ENCODE measurements at places on chromosomes 2 and 18. TPM values are rescaled to one million over a fixed set of nuclear protein-coding genes. Genes with fewer than 3 reads are reported as not detected.

- H3K27ac ChIP-seq = peak overlapping the region; percentile 51
- H3K36me3 ChIP-seq = no peaks in the 10 kb centered on the region
- no peaks in the 10 kb centered on the region for H3K27me3 ChIP-seq
- no peak overlapping the region for H3K4me3 ChIP-seq
These were observed 56.3 kb downstream of the SH3RF3 start for GRCh38 chr2:109185338-109185737.

The EML6 gene
- 1.2 TPM for total RNA-seq

The DSC1 gene
- total RNA-seq = not detected

The ST8SIA3 gene
- total RNA-seq = 17.3 TPM

The ADRA2B gene
- 0.19 TPM for total RNA-seq

DNA sequence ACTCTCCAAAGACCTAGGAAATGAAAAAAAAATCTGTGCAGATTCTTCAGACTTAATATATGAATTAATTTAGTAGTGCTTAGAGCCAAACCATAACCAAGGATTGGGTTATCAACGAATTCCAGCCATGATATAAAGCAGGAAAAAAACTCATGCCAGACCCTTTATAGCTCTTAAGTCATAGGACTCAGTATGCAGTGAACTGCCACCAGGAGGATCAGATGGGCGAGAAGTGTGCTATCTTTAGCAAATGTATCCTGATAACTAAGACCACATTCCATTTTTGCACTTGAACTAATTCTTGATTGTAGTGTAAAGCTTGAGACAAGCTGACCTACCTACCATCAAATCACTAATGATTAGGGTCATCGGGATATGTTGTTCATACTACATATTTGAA lies 178.1 kb downstream of the IKZF2 start:
- no peaks in the 10 kb centered on the region for H3K27me3 ChIP-seq
- no peak for DNase-seq
- no peak overlapping the region for H3K27ac ChIP-seq
- H3K4me1 ChIP-seq = no peaks in the 10 kb centered on the region
- no peak overlapping the region for H3K4me3 ChIP-seq

GRCh38 chr2:170905864-170906263 lies 23.2 kb upstream of the GORASP2 start:
- H3K36me3 ChIP-seq = no peaks in the 10 kb centered on the region
- H3K4me3 ChIP-seq = no peak overlapping the region
- H3K27ac ChIP-seq = no peak overlapping the region
- no peaks in the 10 kb centered on the region for H3K4me1 ChIP-seq

- no peak for DNase-seq
- no peaks in the 10 kb centered on the region for H3K27me3 ChIP-seq
- no peak overlapping the region for H3K4me3 ChIP-seq
- H3K27ac ChIP-seq = no peak overlapping the region
- no peaks in the 10 kb centered on the region for H3K36me3 ChIP-seq
These were observed 4.6 kb downstream of the MAPRE2 start for GRCh38 chr18:35045806-35046205.

- no peaks in the 10 kb centered on the region for H3K36me3 ChIP-seq
- H3K4me1 ChIP-seq = peaks cover 16% of the 10 kb centered on the region
- H3K27me3 ChIP-seq = no peaks in the 10 kb centered on the region
- DNase-seq = no peak
- peak overlapping the region; percentile 100 for H3K27ac ChIP-seq
These were observed 2.1 kb downstream of the SLC39A10 start for GRCh38 chr2:195659114-195659513.

The MOB1A gene
- total RNA-seq = 41.0 TPM

DNA sequence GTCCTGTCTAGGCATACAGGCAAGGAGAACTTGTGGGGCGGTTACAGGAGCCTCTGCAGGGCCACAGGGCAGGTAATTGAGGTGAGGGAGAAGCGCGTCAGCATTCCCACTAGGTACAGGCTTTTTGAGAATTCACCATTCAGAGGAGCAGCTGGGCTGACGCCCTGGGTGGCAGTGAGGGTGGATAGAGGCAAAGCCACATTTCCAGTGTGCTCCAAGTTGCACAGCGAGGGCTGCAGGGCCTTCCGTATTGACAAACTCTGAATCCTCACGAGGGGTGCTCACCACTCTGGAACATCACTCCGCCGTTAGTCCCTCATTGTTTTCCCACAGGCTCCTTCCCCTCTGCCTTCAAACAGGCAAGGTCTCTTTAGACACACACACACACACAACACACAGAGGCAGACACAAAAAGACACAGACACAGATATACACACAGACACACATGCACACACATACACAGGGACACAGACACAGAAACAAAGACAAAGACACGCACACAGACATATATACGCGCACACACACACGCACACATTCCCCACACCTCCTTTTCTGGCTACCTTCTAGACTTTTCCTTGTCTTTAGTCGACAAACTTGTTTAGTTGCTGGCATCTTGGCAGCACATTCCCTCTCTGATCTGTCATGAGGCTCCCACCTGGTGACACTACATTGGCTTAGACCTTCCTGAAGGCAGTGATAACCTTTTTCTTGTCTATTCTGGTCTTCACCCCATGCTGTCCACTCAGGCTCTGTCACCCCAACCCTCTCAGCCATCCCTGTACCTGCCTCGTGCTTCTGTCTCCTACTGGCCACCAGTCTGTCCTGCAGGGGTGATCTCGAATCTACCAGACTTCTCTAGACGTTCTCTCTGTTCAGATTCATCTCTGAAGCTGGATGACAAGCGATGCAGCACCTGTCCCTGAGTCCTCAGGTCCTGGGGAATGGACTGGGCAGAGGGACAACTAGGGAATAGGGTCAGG lies 136.8 kb downstream of the ALPK2 start:
- H3K4me3 ChIP-seq = no peak overlapping the region
- DNase-seq = no peak
- no peaks in the 10 kb centered on the region for H3K36me3 ChIP-seq
- no peak overlapping the region for H3K27ac ChIP-seq
- H3K27me3 ChIP-seq = no peaks in the 10 kb centered on the region
- H3K4me1 ChIP-seq = no peaks in the 10 kb centered on the region

- H3K4me1 ChIP-seq = peaks cover 7% of the 10 kb centered on the region
- peaks cover 5% of the 10 kb centered on the region for H3K27me3 ChIP-seq
- no peaks in the 10 kb centered on the region for H3K36me3 ChIP-seq
- no peak for DNase-seq
These were observed 6.7 kb downstream of the GBX2 start for GRCh38 chr2:236161531-236161930.

The TUBA3D gene
- total RNA-seq = not detected

GRCh38 chr2:42756966-42757513 lies 6.9 kb downstream of the OXER1 start:
- no peak overlapping the region for H3K4me3 ChIP-seq
- H3K36me3 ChIP-seq = no peaks in the 10 kb centered on the region
- H3K27me3 ChIP-seq = no peaks in the 10 kb centered on the region
- no peak for DNase-seq

DNA sequence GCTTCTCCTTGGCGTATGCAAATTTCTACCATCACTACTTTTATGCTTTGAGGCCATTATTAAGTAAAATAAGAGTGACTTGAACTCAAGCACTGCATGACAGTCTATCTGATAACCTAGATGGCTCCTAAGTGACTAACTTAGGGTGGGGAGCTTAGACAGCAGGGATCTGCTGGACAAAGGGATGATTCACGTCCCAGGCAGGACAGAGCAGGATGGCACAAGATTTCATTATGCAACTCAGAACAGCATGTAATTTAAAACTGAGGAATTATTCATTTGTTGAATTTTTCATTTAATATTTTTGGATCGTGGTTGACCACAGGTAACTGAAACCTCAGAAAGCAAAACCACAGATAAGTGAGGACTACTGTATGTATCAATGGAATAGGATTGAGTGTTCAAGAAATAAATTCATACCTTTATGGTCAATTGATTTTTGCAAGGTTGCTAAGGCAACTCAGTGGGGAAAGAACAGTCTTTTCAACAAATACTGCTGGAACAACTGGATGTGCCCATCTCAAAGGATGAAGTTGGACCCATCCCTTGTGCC lies 115.3 kb downstream of the MBD2 start:
- no peak overlapping the region for H3K4me3 ChIP-seq
- no peak overlapping the region for H3K27ac ChIP-seq
- H3K27me3 ChIP-seq = no peaks in the 10 kb centered on the region
- H3K4me1 ChIP-seq = no peaks in the 10 kb centered on the region

DNA sequence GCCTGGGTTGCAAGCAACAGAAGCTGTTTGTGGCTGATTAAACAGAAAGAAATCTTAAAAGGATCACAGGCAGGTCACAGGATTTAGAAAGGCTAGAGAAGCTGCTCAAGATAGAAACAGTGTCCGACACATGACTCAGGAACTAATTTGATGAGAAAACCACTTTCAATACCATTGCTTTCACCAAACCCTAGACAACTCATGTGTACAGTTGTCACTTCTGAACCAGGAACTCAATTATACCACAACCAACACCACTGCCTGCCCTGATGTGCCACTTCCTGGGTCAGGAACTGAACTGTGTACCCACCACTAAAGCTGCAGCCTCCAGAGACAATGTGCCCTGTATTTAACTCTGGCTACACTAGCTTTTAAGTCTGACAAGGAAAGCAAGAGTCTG lies 56.0 kb downstream of the TMEM247 start:
- H3K27ac ChIP-seq = no peak overlapping the region
- no peaks in the 10 kb centered on the region for H3K4me1 ChIP-seq
- H3K36me3 ChIP-seq = no peaks in the 10 kb centered on the region
- no peaks in the 10 kb centered on the region for H3K27me3 ChIP-seq
- no peak overlapping the region for H3K4me3 ChIP-seq
- DNase-seq = no peak

GRCh38 chr2:184272056-184272455 lies 326.3 kb upstream of the ZNF804A start:
- DNase-seq = no peak
- no peak overlapping the region for H3K27ac ChIP-seq
- no peaks in the 10 kb centered on the region for H3K36me3 ChIP-seq

DNA sequence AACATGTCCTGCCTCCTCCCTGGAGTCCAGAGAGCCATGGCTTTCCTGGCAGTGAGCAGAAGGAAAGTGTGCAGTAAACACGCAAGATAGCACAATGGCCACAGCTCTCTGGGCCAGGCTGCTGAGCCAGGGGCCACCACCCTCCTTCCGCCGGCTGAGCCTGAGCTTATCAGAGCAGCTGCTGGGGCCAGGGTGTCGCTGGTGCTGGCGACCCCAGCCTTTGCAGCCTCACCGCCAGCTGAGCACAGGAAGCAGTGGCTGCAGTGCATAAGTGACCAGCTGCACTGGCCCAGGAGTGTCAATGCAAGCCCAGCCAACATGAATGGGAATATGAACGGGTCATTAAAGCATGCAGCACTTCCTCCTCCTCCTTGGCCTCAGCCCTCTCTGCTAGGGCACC lies 172.0 kb downstream of the ZFP36L2 start:
- no peak overlapping the region for H3K27ac ChIP-seq
- DNase-seq = peak; percentile 42
- peaks cover 13% of the 10 kb centered on the region for H3K4me1 ChIP-seq
- no peaks in the 10 kb centered on the region for H3K27me3 ChIP-seq

DNA sequence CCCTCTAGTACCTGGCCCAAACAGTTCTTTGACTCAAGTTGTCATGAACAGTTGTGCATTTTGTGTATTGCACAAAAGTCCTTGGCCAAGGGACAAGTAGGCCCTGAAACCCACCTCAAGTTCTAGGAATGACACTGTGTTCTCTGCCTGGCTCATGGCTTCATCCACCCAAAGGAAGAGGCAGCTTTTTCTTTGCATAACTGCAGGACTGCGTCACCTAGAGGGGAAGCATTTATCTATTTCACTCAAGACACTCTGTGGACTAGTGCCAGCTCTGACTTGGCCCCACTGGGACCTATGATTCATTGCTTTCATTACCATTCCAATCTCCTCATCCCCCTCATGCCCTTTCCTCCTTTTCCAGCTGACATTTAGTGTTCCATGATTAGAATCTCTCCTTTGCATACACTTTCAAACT lies 119.3 kb upstream of the SIX2 start:
- no peak overlapping the region for H3K27ac ChIP-seq
- no peaks in the 10 kb centered on the region for H3K36me3 ChIP-seq
- no peaks in the 10 kb centered on the region for H3K27me3 ChIP-seq
- no peaks in the 10 kb centered on the region for H3K4me1 ChIP-seq

The C2orf81 gene
- 2.2 TPM for total RNA-seq

The GNLY gene
- not detected for total RNA-seq

The CELF4 gene
- total RNA-seq = 1.7 TPM

The CHRNG gene
- total RNA-seq = not detected

- H3K36me3 ChIP-seq = no peaks in the 10 kb centered on the region
- H3K27ac ChIP-seq = no peak overlapping the region
- no peaks in the 10 kb centered on the region for H3K27me3 ChIP-seq
These were observed 70.4 kb downstream of the KIAA1328 start for GRCh38 chr18:36899289-36899688.

DNA sequence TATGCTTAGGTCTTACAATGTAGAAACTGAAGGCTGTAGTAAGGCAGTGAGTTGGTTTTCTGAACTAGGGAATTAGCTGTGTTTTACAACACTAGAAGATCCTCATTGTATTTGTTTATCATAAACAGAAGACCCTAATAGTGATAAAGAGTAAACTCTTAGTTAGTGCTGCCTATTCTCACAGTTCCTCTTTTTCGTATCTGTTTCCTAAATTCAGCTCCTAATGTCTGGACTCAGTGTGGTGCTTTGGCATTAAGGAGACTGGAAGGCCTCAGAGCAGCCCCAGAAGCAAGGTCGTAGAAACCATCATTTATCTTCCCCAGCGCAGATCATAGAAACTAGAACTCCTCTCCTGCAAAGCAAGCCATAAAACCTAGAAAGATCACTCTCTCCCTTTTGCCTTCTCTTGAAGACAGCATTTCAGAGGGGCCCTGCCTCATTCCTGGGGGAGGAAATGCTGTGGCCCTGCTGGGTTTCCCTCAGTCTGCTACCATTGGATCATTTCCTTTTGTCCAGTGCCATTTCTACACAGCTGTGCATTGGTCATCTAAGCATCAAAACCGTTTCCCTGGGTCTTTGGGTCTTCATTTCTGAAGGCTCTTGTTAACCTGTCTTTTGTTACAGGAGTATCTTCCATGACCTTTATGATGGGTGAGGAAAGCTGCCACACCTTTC lies 4.7 kb downstream of the ACP1 start:
- no peaks in the 10 kb centered on the region for H3K36me3 ChIP-seq
- DNase-seq = no peak
- H3K4me1 ChIP-seq = peaks cover 13% of the 10 kb centered on the region
- H3K27me3 ChIP-seq = no peaks in the 10 kb centered on the region

DNA sequence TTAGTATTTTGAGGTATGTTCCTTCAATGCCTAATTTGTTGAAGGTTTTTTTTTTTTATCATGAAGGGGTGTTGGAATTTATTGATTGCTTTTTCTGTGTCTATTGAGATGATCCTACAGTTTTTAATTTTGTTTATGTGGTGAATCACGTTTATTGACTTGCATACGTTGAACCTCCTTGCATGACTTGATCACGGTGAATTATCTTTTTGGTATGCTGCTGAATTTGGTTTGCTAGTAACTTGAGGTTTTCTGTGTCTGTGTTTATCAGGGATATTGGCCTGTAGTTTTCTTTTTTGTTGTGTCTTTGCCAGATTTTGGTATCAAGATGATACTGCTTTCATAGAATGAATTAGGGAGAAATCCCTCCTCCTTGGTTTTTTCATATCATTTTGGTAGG lies 23.9 kb downstream of the CLIP4 start:
- no peaks in the 10 kb centered on the region for H3K36me3 ChIP-seq
- H3K27ac ChIP-seq = no peak overlapping the region
- no peak overlapping the region for H3K4me3 ChIP-seq
- no peaks in the 10 kb centered on the region for H3K27me3 ChIP-seq
- no peak for DNase-seq

GRCh38 chr2:234488486-234488885 lies 8.4 kb downstream of the ARL4C start:
- no peak for DNase-seq
- H3K36me3 ChIP-seq = no peaks in the 10 kb centered on the region
- no peaks in the 10 kb centered on the region for H3K4me1 ChIP-seq
- H3K4me3 ChIP-seq = no peak overlapping the region
- H3K27me3 ChIP-seq = no peaks in the 10 kb centered on the region
- no peak overlapping the region for H3K27ac ChIP-seq

All from pancreas (tissue), 10 donors.